ENCODE measurements at places on chromosomes 13 and 19.
A peak's percentile ranks its signal among the peaks of the same experiment; 100 is the strongest.

- no peak for DNase-seq
Observed at GRCh38 chr19:46685189-46685588, 24.2 kb upstream of the DACT3 start.

GRCh38 chr13:112898621-112899280 is 70.3 kb upstream of the MCF2L start:
- no peak for DNase-seq

DNA sequence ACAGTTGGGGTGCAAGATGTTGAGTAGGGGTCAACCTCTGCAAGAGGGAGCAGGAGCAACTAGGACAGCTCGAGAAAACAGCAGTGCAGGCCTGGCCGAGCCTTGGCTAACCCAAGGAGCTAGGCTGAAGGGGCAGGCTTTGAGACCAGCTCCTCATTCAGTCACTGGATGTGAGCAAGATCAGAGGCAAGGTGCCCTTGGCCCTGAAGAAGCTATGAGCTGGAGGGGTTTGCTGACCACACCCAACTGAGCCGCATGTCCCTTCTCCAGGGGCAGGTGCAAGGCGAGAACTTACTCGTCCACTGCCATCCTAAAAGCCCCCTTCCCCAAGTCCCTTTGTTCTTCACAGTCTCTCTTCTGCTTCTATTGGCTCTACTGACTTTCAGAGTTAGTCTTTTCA is 126.1 kb upstream of the UBL3 start:
- no peak for DNase-seq

DNA sequence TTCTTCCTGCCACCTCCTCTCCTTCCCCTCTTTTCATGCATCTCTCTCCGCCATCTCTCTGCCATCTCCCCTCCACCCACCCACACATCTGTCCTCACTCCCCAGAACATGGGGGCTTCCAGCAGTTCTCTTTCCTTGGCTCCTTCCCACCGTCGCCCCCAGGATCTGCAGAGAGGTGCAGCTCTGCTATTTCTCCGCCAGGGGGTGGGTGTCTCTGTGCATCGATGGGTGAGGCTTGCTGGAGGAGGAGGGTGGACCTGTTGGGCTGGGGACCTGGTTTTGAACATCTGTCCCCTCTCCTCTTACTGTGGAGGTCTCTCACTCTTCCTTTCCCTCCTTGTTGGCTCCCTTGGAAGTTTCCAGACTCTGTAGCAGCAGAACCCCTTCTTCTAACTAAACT is 51.7 kb downstream of the MYH14 start:
- no peak for DNase-seq

GRCh38 chr19:18607226-18608101 is 865 bp upstream of the CRLF1 start:
- no peak for DNase-seq

GRCh38 chr19:15264061-15264932 is 32.0 kb upstream of the EPHX3 start:
- DNase-seq = peak; percentile 66

GRCh38 chr19:57010541-57010940 is 109.2 kb upstream of the USP29 start:
- no peak for DNase-seq

GRCh38 chr19:31177246-31177645 is 172.0 kb downstream of the TSHZ3 start:
- no peak for DNase-seq

- DNase-seq = no peak
Observed at GRCh38 chr19:52691737-52692136, 43.1 kb downstream of the ZNF611 start.

GRCh38 chr13:40813667-40814454 is 24.4 kb downstream of the SLC25A15 start:
- DNase-seq = no peak

DNA sequence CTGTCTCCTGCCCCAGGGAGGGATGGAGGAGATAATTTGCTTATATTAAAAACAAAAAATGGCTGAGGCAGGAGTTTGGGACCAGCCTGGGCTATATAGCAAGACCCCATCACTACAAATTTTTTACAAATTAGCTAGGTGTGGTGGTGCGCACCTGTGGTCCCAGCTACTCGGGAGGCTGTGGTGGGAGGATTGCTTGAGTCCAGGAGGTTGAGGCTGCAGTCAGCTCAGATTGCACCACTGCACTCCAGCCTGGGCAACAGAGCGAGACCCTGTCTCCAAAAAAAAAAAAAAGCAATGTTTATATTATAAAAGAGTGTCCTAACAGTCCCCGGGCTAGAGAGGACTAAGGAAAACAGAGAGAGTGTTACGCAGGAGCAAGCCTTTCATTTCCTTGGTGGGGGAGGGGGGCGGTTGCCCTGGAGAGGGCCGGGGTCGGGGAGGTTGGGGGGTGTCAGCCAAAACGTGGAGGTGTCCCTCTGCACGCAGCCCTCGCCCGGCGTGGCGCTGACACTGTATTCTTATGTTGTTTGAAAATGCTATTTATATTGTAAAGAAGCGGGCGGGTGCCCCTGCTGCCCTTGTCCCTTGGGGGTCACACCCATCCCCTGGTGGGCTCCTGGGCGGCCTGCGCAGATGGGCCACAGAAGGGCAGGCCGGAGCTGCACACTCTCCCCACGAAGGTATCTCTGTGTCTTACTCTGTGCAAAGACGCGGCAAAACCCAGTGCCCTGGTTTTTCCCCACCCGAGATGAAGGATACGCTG is 184.0 kb downstream of the KDM4B start:
- DNase-seq = no peak

- DNase-seq = no peak
Observed at GRCh38 chr19:651991-652390, 11.0 kb downstream of the RNF126 start.

- DNase-seq = no peak
Observed at GRCh38 chr19:40596608-40597328, 4.4 kb upstream of the LTBP4 start.

GRCh38 chr13:65940720-65941119 is 1289.4 kb downstream of the PCDH9 start:
- DNase-seq = no peak

DNA sequence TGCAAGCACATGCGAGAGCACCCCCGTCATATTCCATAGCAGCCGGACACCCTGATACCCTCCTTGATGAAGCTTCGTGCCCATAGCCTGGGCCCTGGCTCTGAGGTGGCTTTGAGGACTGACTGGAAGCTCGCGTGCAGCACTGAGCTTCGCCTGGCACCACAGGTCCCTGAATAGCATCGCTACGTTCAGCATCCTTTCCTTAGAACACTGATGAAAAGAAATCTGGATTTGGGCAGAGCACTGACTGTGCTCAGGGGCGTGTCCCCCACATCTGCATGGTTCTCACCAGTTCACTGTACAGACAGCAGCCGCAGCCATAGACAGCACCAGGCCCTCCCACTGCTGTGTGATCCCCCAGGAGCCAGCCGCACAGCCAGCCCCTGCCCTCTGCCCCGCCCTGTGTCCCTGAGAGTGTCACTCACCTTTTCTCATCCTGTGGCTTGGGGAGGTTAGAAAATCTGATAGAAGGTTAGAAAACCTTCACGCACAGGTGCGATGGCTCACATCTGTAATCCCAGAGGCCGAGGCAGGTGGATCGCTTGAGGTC is 49.3 kb upstream of the SPACA7 start:
- no peak for DNase-seq

- no peak for DNase-seq
Observed at GRCh38 chr13:106941779-106942178, 373.8 kb upstream of the ARGLU1 start.

- no peak for DNase-seq
Observed at GRCh38 chr19:16851031-16851712, 22.0 kb downstream of the SIN3B start.

DNA sequence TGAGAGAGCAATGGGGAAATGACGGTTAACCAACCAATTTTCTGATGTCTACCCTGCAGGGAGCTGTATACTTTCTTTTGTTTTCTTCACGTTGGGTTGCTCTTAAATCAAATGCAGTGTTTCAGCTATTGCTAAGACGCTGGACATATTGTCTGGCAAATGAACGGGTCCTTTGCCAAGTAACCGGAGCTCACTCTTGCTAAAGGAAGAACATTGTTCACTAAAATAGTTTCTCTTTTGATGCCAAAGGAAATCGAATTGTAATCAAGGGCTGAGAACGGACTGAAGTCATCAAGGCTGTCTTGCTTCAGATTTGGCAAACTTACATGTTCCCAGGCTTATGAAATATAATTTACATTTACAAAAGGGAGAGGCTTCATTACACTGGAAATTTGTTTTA is 142.3 kb upstream of the ARGLU1 start:
- DNase-seq = no peak

DNA sequence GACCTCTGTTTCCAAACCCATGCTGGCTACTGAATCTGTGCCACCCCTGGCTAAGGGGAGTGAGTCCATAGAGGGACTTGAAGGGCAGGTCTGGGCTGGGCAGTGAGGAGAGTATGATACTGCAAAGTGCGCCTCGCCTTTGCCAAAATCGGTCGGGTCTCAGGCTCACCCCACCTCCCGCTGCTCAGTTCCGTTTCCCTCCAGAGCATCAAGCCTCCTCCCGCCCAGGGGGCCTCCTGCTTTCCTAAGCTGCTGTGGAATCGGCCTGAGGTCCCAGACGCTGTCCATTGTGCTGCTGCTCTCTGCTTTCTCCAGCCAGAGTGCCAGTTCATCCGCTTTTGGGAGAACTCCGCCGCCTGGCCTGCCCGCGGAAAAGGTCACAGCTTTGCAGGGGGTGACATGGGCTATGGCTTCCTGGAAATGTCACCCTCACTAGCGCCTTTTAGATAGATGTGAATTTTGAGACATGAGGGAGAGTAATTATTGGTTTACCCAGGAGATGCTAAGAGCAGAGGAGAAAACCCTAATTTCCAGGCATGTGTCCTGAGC is 1418.4 kb downstream of the UQCRFS1 start:
- DNase-seq = no peak

DNA sequence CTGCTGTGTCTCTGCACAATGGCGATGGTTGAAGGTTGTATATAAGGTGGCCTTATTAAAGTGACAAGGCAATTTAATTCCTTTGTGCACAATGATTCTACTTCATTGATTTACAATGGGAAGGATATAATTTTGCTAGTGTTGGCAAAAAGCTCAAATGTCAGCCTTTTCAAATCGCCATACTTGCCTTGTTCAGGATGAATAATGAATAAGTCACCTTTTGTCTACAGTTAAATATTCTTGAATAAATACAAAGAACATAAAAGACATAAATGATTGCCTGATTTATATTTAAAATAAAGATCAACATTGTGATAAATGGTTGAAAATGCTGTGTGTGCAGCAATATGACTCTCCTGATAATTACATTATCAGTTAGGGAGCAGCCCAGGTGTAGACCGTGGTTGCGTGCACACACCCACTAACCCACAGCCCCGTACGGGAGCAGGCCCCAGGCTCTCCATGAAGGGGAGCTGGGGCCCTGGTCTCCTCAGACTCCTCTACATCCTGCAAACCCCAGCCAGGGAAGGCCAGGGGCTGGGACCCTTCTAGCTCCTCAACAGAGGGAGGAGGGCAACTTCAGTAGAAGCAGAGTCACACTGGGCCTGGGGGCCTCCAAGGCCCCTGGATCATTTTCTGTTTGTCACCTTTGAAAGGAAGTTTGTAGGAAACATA is 64.9 kb downstream of the TEX29 start:
- no peak for DNase-seq

- DNase-seq = no peak
Observed at GRCh38 chr13:40207001-40207478, 459.4 kb downstream of the FOXO1 start.

DNA sequence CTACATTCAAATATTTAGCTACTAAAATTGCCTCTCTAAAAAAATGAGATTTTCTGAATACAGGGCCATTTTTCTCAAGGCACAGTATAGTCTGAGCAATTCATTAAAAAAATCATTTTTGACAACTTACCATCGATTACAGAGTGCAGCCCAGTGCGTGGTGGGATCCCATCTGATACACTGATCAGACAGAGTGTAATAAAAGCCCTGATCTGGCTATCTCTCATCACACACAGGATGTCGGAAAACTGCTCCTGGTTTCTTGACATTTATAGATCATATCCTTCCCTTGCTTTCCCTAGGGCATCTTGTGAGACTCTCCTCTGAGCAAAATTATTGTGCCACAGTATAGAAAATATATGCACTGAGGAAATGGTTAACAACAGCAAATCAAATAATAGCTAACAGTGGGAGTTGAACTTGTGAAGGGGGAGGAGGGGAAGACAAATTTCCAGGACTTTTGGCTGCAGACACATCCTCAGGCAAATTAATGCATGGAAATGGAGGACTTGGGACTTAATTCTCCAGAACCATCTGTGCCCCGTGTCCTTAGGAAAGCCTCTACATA is 28.4 kb upstream of the CNMD start:
- no peak for DNase-seq

DNA sequence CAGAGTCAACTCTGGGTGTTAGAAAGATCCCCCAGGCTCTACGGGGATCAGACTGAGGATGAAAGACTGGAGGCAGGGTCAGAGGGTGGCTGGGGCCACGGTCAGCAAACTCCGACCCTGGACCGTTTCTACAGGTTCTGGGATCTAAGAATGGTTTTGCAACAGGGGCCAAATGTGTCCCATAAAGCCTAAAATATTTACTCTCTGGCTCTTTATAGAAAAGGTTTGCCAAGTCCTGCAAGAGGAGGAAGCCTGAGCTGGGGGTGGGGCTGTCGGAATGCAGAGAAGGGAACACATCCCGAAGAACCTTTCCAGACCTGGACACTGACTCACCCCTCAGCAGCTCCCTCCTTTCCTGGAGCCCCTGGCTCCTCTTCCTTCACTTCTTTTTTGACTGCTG is 20.7 kb downstream of the LIG1 start:
- DNase-seq = no peak

DNA sequence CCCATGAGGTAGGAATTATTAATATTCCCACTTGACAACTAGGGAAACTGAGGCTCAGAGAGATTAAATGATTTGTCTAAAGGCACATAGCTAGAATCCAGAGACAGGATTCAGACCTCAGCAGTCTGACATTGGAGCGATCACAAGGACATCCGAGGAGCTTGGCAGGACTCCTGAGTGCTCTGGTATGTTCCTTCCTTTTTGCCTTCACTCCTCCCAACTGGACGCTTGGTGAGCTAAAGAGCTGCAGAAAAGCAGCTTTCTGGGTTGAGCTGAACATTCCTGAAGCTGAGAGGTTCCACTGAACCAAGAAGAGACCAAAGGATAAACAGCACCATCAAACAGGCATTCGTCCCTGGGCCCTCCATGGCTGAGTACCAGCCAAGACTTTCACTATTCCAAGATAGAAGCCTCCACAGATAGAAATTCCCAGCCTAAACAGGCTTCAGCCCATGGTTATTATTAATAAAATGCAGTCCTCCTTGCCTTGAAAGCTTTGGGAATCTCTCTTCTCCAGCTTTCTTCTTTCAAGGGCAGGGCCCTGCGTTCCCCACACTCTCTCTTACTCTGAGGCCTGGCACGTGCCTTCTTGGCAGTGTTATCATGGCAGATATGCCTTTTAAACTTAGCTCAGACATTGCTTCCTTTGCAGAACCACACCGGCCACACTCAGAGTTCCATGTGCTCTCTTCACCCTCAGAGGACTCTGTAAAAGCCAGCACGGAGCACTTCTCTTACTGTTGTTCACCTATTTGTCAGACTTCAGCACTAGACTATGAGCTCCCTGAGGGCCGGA is 97.1 kb downstream of the CYSLTR2 start:
- no peak for DNase-seq

GRCh38 chr13:97140611-97141010 is 81.5 kb upstream of the MBNL2 start:
- no peak for DNase-seq

- DNase-seq = no peak
Observed at GRCh38 chr19:56525214-56525860, 13.4 kb upstream of the ZFP28 start.
